ENCODE measurements at places on chromosomes 3 and 15.
A peak's percentile ranks its signal among the peaks of the same experiment; 100 is the strongest.

DNA sequence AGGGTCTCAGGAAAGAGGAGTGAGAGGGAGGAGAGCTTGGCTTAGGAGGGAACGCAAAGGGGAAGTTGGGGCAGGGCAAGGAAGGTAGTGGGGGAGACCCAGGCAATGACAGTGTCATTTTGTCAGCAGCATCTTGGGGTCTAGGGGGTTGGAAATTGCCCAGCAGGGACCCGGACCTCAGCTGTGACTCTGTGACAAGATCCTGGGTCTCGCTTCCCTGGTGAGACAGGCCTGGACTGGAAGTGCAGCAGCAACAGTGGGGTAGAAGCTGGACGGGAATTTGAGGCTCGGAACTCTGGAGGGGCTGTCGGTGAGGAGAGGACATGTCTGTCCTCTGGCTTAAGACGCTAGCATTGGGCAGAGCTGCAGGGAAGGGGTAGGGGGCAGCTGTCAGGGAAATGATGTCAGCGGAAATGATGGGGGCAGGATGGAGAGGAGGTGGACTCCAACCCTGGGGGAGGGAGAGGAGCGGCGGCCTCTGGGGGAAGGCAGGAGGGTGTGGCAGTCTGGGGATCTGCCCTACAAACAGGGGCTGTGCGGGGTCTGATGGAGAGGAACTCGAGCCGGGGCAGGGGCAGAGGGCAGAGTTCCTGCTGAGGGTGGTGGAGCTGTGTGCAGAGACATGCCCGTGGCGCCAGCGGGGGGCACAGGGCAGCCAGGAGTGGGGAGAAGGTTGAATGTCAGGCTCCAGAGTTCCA, 12.3 kb downstream of the ANPEP start:
- no peak for DNase-seq

DNA sequence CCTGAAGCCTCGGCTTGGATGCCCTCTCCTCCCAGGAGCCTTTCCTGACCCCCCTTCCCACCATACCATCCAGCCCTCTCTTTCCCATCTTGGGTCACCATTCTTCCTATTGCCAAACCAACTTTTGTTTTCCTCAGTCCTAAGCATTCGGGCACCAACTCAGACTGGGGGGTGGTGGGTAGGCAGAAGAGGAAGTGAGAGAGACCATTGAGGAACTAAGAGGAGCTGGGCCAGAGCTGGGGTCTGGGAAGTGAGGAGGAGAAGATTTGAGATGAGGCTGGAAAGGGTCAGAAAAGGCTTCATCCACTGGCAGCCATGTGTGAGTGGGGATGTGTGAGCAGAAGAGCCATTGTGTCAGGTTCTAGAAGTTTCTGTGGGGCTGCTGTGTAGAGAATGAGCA, 37.7 kb downstream of the TKT start:
- no peak for DNase-seq

DNA sequence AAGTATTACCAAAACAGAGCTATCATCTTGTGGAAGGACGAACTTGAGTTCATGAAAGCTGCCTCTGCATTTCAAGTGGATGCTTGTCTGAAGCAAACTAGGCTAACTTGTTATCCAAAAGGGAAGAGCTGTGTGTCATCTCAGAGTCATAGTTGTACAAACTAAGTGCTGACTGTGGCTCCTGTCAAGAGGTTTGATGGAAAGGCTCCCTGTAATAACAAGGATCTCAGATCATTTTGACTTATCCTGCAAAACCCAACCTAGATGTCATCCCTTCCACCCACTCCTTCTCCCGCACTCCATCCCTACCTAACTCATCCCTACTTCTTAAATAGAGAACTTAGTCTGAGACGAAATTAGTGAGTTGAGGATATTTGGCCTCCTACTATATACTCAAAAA, 110.8 kb downstream of the NR2E3 start:
- DNase-seq: no peak

- DNase-seq: no peak
Observed at GRCh38 chr3:115697263-115698053, 74.1 kb downstream of the GAP43 start.

DNA sequence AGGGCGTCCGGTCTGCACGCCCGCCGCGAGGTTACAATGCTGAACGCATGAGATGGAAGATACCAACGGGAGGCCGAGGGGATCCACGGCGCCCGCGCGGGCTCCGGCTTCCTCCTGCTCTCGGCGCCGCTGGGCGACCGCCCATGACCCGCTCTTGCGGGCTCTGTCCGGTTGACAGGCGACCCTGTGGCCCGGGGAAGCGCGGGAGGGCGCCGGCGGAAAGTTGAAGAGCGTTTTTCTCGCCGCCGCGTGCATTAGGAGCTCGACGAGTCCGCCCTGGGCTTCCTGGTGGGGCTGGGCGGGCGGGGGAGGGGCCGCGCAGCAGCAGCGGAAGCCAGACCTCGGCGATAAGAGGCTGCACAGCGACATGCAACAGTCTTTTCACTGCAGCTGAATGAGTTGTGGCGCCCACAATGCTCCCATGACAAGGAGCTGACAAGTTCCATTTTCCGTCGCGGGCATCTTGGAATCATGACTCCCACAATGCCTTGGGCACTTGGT, at the start of gene MBNL1:
TSS of gene MBNL1 (plus strand) at position 375 of the 501 bp plus-strand sequence. CDS start 31,265 bp downstream, outside the sequence.
- peak; percentile 87 for DNase-seq

GRCh38 chr3:57026944-57027343, 33.5 kb upstream of the SPATA12 start:
- DNase-seq: no peak

- no peak for DNase-seq
Observed at GRCh38 chr3:111311709-111312235, 230.2 kb upstream of the CD96 start.

GRCh38 chr3:23115171-23115877, 87.8 kb upstream of the UBE2E2 start:
- DNase-seq: no peak

GRCh38 chr3:81554801-81555200, 206.6 kb downstream of the GBE1 start:
- DNase-seq: no peak

- no peak for DNase-seq
Observed at GRCh38 chr3:188631291-188632010, 477.5 kb downstream of the LPP start.

- DNase-seq: no peak
Observed at GRCh38 chr3:51712511-51712931, 5.7 kb downstream of the GRM2 start.

GRCh38 chr3:150268426-150269391, 139.4 kb upstream of the TSC22D2 start:
- DNase-seq: no peak

DNA sequence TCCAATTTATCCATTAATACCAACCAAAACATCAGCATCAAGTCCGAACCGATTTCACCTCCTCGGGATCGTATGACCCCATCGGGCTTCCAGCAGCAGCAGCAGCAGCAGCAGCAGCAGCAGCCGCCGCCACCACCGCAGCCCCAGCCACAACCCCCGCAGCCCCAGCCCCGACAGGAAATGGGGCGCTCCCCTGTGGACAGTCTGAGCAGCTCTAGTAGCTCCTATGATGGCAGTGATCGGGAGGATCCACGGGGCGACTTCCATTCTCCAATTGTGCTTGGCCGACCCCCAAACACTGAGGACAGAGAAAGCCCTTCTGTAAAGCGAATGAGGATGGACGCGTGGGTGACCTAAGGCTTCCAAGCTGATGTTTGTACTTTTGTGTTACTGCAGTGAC, 20.8 kb downstream of the LYSMD4 start:
- no peak for DNase-seq

- no peak for DNase-seq
Observed at GRCh38 chr15:42182961-42183360, 25.1 kb downstream of the VPS39 start.

DNA sequence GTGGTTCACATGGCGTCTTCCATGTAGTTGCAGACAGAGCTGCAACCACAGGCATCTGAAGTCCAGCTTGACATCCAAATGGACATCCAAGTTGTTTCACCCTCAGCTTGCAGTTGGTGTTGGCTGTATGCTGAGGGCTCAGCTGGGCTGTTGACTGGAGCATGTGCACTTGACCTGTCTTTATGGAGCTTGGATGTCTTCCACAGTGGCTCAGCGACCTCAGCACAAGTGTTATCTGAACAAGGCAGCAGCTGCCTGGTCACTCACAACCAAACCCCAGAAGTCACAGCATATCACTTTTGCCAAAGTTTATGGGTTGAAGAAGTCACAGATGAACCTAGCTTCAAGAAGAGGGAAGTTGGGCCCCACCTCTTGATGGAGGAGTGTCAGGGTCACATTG, 92.9 kb downstream of the TPRA1 start:
- DNase-seq: no peak

GRCh38 chr3:100257586-100257985, 3.2 kb upstream of the TBC1D23 start:
- no peak for DNase-seq

GRCh38 chr3:27095553-27096222, 273.5 kb downstream of the NEK10 start:
- no peak for DNase-seq

- no peak for DNase-seq
Observed at GRCh38 chr3:193982258-193982659, 153.7 kb upstream of the HES1 start.

DNA sequence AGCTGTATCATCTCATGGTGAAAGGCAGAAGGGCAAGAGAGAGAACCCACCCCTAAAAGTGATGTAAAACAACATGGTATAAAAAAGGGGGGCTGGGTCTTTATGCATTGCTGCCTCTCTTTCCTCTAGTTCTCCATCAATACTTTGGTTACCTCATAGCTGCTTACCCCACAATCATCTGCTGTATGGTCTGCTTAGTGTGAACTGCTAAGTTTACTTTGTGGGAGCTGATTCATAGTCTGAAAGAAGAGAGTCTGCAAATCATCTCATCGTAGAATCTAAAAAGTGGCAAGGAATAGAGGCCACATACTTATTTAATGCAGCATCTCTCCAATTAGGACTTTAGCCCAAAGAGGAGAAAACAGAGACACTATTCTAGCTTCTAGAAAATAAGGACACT, 546.8 kb downstream of the GBE1 start:
- no peak for DNase-seq

DNA sequence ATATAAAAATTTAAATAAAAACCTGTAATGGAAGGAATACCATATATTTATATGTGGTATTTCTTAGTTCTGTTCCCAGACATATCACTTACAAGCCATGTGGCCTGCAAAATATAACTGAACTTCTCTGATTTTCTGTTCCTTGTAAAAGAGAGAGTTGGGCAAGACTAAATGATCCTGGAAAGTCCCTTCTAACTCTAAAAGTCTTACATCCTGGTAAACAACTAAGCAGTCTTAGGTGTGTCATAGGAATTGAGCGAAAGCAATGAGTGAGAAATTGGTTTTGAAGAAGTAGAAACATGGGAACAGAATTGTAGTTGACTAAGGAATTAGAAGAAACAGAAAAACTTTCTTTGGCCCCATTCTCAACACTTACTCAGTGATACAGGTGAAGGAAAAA, 25.3 kb upstream of the IL20RB start:
- no peak for DNase-seq

- DNase-seq: peak; percentile 49
Observed at GRCh38 chr3:9397906-9398699, 688 bp downstream of the SETD5 start.

- no peak for DNase-seq
Observed at GRCh38 chr3:157201648-157202278, 41.8 kb upstream of the CCNL1 start.

GRCh38 chr15:44024155-44024554, 170.9 kb downstream of the FRMD5 start:
- DNase-seq: no peak

DNA sequence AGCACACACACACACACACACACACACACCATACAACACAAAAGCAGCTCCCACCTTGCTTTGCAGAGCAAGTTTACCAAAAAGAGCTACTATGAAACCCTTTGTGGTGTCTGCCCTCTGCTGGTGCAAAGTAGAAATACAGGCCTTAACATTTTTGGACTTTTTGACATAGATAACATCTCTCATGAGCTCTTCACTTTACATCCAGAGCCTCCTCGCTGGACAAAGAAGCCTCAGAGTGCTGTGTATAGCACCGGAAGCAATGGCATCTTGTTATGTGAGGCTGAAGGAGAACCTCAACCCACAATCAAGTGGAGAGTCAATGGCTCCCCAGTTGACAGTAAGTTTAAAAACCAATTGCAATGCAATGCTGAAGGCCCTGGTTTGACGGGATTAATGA, 157.9 kb downstream of the CHL1 start:
- DNase-seq: no peak

- DNase-seq: no peak
Observed at GRCh38 chr3:117762621-117763037, 1053.0 kb downstream of the TUSC7 start.

GRCh38 chr3:43327582-43327979, 41.2 kb downstream of the SNRK start:
- no peak for DNase-seq

DNA sequence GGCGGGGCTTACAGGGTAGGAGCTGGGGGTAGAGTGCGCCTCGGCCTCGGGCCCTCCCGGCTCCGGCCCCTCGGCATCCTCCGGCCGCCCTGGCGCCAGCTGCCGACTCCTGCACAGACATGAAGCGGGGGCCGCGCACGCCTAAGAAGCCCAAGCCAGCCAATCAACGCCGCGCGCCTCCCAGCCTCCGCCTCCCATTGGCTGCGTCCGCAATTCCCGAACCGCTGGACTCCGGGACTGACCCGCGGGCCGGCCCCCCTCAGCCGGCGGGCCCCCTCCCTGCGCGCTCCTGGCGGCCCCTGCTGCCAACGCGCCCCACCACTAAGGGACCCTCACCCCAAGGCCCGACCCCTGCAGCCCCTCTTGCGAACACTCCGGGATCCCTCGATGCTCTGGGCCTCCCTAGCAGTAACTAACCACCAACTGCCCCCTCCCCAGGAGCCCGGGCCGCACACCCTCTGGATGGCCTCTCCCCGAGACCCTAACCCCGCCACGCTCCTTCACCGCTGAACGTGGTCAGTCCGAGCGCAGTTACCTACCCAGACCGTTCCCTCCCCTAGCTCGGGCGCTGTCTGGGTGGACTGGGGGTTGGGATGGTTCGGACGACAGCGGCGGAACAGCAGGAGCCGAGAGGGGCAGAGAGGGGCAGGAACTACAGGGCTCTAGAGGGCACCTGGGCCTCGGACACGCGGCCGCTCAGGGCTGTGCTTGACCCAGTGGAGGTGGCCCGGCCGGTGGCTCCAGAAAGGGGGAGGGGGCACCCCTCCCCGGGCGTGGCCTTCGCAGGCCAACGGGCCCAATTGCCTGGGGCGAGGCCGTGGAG, 5.0 kb downstream of the GATA2 start:
- DNase-seq: peak; percentile 10

- no peak for DNase-seq
Observed at GRCh38 chr3:61522060-61522459, 39.3 kb upstream of the PTPRG start.

DNA sequence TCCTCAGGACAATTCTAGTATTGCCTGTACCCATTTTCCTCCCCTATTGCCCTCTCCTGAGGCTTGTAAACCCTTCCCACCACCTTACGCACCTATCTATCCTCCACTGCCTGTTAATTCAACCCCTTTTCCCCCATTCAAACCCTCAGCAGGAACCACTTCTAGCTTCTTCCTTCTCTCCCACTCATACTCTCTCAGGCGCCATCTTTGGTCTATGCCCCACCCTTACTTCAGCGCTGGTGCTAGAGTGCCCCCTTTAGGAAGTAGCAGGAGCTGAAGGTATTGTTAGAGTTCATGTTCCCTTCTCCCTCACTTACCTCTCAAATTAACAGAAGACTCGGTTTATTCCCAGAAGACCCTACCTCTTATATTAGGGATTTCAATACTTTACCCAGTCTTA, 121.8 kb upstream of the NLGN1 start:
- DNase-seq: no peak

GRCh38 chr3:96776818-96777217, 37.6 kb upstream of the EPHA6 start:
- no peak for DNase-seq
